AG04450 (cell line): ENCODE measurements at places on chromosomes 3 and 15.

DNA sequence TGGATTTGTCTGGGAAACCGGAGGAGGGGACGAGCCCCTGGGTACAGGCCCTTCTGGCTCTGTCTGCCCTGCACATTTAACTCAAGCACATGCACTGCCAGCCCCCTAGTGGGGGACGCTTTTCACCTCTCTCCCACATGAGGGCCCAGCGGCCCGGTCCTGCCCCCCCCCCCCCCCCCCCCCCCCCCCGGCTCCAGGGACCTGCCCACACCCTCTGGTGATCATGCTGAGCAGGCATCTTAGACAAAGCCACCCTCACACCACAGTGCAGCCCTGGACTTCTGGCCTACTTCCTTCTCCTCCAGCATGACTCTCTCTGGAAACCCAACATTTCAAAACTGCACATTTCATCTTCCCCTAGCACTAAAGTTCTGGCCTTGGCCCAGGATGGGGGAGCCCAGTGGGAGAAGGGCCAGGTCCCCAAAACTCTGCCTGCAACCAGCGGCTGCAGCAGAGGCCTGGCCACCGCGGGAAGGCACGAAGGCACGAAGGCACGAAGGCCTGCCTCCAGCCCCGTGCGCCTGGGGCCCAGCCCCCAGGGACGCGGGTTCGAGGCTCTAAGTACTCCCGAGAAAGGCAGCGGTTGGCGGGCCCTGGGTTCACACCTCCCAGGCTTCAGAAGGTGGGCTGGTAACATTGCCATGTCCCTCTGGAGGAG lies 14.1 kb downstream of the KLF15 start:
- no peak for DNase-seq

- no peak for DNase-seq
Observed at GRCh38 chr15:29465816-29466215, 196.2 kb upstream of the NSMCE3 start.

GRCh38 chr3:146589899-146590508 lies 15.1 kb downstream of the PLSCR5 start:
- peak; percentile 15 for DNase-seq

GRCh38 chr3:37016903-37017302 lies 23.6 kb downstream of the MLH1 start:
- DNase-seq: no peak

DNA sequence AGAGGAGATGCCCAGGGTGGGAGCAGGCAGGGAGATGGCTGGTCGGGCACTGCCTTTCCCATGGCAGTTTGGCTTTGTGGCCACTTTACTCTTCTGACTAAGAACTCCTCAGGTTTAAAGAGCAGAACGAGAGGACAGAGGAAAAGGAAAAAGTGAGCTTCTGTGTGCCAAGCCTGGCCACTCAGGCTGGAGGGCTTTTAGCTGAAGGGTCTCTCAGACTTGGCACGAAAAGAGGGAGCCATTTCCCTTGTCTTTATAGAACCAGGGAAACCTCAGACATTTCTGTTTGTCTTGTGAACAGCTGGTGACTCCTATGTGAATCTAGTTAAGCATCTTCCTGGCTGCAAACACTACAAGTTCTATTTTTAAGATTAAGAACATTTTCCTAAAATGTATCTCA lies 23.3 kb upstream of the PSMD6 start:
- no peak for DNase-seq
